ENCODE measurements at places on chromosomes 7 and 10.

- no peak for DNase-seq
Observed at GRCh38 chr10:22783807-22784206, 69.4 kb upstream of the PIP4K2A start.

DNA sequence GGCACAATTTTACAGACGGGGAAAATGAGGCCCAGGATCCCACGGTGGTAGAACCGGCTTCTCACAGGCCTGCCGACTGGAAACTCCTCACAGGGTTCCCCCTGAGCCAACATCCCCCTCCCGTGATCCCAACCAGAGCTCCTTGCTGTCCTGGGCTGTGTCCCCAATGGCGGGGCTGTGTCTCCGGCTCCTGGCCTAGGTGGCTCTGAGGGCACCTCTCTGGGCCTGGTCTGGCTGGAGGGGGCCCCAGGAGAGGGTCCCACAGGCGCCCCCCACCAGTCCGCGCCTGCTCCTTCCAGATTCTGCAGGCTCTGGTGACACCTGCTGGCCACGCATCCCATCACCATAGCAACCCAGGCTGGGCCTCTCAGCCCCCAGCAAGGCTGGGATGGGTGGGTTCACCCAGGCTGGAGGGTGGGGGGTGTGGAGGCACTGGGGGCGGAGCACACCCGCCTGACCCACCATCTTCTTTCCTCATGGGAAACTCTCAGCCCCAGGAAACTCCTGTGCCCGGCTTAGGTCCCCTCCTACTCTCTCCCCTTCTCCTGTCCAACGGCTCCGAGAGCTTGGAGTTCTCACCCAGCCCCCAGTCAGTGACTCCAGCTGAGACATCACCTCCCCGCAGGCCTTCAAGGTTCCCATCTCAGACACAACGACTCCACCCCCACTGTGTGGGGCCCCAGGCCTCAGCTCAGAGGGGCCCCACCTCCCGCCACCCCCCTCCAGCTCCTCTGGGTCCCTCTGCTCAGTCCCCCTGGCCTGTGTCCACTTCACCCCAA is 27.1 kb upstream of the TNRC18 start:
- DNase-seq: no peak

- no peak for DNase-seq
Observed at GRCh38 chr10:34737772-34738169, 77.3 kb downstream of the PARD3 start.

GRCh38 chr7:80642871-80643270 is 4.4 kb downstream of the CD36 start:
- DNase-seq: no peak

DNA sequence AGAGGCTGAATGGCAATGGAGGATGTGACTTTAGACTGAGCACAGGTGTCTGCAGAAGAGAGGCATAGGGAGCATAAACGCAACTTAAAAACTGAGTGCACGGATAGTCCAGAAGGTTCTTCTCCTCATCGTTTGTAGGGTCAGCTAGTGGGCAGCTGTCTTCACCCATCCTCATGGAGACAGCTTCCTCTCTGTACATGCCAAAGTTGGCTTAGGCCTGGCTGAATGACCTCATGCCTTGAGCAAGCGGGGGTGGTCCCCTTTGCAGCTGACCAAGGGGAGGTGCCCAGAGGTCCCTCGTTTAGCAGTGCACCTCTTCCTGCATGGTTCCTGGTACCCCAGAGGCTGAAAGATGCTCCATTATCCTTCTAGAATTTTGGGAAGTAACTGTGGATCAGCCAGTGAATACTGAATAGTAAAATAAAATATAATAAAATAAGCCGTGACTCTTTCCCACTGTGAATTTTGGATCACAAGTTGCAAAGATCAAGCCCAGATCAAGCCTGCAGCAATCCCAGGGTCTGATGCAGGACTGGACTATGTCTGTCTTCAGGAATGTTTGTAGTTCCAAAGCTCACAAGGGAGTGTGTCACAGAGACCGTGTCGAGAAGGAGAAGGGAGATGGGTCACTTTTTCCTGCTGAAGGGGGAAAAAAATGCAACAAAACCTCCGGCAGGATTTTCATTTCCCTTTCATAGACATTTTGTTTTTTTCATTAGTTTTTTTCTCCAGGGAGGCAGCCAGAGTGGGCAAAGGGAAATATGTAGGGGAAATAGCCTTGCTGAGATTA is 295.3 kb upstream of the MKI67 start:
- DNase-seq: no peak

DNA sequence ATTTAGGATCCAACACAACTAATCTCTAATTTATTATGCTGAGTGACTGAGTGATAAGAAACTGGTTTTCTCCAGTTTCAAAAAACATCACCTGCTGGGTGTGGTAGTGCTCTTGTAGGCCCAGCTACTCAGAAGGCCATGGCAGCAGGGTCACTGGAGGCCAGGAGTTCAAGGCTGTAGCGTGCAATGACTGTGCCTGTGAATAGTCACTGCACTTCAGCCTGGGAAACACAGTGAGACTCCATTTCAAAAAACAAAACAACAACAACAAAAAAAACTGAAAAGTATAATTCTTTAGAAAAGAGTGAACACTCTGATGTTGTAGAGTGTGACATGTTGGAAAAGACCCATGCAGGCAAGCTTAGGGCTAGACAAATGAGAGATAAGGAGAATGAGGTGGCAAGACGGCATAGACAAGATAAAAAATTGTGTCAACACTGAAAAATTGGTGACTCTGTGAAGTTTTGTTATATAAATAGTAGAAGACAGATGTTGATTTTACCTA is 150.1 kb upstream of the GPR22 start:
- no peak for DNase-seq

- no peak for DNase-seq
Observed at GRCh38 chr7:138477081-138477578, 17.1 kb downstream of the TRIM24 start.

DNA sequence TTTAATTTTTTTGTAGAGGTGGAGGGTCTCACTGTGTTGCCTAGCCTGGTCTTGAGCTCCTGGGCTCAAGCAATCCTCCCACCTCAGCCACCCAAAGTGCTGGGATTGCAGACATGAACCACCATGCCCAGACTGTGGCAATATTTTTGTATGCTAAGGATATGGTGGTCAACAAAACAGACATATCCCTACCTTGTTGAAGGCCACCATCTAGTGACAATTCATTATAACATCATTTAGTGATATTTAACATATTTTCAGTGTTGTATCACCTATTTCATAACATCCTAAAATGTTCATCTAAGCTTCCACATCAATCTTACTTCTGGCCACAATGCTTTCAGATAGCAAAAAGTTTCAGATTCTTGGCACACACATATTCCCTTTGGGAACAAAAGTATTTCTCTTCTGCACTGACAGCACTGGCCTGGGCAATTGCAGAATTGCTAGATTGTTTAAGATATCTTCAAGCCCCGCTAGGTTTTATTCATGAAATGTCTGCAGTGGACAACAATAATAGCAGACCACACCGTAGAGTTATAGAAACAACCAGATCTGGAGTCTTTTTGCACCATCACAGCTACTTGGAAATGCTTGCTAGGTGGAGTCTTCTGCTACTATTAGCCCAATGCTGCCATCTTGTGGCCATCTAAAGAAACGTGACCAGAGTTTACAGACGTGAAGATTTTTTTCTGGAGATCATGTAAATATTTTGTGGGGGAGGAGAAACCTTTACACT is 58.4 kb downstream of the DNAJC12 start:
- DNase-seq: no peak

GRCh38 chr7:44673324-44673723 is 66.9 kb downstream of the OGDH start:
- no peak for DNase-seq

- DNase-seq: no peak
Observed at GRCh38 chr10:86110156-86110786, 256.3 kb downstream of the GRID1 start.

- no peak for DNase-seq
Observed at GRCh38 chr7:1259621-1260243, 27.1 kb downstream of the UNCX start.

DNA sequence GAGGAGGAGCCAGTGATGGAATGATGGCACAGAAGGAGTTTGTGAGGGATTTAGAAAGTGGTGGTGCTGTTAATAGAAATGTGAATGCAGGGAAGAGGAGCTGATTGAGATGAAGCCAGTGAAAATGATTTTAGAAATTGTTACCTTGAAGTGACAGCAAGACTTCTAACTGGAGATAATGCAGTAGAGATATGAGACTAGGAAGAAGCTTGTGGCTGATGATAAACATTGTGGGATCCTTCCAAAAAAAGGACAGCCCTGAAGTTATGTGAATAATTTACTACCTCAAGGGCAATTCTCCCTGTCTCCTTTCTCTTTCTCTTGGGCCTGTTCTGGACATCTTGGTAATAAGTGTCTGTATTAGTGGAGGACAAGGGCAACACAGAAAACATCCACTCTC is 138.6 kb downstream of the LSMEM1 start:
- no peak for DNase-seq

- no peak for DNase-seq
Observed at GRCh38 chr10:122295451-122295809, 24.3 kb downstream of the BTBD16 start.

GRCh38 chr7:106057962-106058927 is 53.9 kb downstream of the SYPL1 start:
- peak; percentile 91 for DNase-seq

GRCh38 chr7:44845451-44845850 is 2.4 kb downstream of the H2AZ2 start:
- no peak for DNase-seq

GRCh38 chr7:153193144-153193595 is 433.6 kb downstream of the ACTR3B start:
- peak; percentile 7 for DNase-seq

DNA sequence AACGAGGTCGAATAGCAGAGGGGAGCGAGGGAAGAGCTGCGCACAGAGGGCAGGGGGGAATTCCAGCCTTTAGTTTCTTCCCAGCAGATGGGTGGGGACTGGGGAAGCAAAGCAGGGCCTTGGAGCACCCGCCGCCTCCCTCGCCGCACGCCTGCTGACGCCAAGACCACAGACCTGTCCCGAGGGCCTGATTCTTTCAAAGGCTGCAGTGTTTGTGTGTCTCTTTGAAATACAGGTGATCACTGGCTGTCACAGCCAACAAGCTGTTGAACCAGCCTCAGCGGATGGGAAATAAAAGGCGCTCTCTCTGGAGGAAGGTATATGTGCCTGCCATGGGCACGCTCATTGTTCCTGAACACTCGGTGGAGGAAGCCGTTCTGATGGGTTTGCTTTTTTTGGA is 119.3 kb downstream of the FAM53B start:
- no peak for DNase-seq

DNA sequence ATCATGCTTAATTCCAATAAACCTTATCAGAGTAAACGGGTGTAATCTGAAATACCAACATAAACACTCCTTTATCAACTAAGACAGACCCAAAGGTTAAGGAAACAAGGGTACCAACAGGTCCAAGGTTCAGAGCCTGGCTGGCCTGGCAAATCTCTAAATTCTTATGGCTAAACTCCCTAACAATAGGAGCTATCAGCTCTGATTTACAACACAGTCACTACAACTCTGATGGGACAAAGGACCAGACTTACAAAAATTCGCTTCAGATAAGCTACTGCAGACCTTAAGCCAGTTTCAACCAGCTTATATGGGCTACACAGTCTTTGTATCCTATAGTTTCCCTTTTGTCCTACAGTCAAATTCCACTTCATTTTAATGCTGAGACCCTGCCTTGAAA is 381.9 kb downstream of the ZWINT start:
- no peak for DNase-seq

- peak; percentile 39 for DNase-seq
Observed at GRCh38 chr10:101000915-101001658, 1.5 kb downstream of the LZTS2 start.

- no peak for DNase-seq
Observed at GRCh38 chr10:131775433-131775832, 125.4 kb upstream of the PPP2R2D start.

DNA sequence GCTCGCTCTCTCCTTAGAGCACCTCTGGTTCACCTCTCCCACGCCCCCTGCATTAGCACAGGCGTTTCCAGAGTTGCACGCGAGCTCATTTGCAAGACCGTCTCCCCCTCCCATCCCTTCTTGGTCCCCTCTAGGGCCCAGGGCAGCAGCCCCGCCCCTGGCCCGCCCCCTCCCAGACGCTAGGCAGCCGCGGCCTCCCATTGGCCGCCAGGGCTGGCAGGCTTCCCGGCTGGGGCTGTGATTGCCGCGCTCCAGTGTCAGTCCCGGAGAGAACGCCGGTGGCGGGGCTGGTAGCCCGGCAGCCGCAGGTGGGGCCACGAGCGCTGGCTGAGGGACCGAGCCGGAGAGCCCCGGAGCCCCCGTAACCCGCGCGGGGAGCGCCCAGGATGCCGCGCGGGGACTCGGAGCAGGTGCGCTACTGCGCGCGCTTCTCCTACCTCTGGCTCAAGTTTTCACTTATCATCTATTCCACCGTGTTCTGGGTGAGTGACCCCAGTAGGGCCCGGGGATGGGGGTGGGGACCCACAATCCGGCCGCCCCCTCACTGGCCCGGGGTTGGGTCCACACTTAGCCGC is at the start of gene TSPAN15:
Gene TSPAN15, plus strand, starts transcription at position 257 of the 575 bp plus-strand sequence. Its CDS starts 130 bp downstream, at position 387.
- peak; percentile 89 for DNase-seq

DNA sequence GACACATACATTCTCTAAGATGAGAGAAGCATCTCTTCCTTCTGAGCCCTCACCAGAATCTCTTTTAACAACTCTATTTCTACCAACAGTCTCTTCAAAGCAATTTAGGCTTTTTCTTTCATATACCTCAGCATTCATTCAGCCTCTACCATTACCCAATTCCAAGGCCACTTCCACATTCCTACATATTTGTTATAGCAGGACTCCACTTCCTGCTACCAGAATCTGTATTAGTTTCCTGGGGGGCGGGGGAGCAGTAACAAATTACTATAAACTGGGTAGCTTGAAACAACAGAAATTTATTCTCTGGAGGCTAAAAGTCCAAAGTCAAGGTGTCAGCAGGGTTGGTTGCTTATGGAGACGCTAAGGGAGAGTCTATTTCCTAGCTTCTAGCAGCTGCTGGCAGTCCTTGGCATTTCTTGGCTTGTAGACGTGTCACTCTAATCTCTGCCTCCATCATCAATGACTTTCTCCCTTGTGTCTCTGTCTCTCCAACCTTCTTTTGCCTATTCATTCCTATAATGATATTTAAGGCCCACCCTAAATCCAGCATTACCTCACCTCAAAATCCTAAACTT is 7.4 kb downstream of the PRPS1L1 start:
- DNase-seq: no peak

- DNase-seq: no peak
Observed at GRCh38 chr10:78381107-78381506, 347.4 kb downstream of the RPS24 start.

DNA sequence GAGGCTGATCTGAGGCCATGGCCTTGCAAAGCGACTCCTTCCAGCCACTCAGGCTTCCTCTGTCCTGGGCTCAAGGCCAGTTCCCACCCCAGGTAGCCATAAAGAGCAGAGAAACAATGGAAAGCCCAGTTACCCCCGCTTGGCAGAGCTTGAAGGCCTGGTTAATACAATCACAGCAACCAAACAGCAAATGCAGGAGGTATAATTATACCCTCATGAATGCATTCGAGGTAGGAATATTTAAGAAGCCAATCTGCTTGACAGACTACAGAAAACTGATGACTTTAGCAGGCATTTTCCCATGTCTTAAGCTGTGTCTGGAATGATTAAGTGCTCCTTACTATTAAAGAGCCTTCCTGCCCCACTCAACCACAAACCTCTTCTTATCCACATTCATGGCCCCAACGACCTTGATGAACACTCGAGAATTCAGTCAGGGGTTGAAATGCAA is 114.1 kb upstream of the MACROH2A2 start:
- DNase-seq: no peak
